ENCODE measurements at places on chromosomes 1 and 21. TPM values are rescaled to one million over a fixed set of nuclear protein-coding genes. Genes with fewer than 3 reads are reported as not detected.

PDIK1L gene
- 4.4 TPM for total RNA-seq

ACTL8 gene
- not detected for total RNA-seq

CDC14A gene
- total RNA-seq = 3.8 TPM

ADGRL2 gene
- total RNA-seq = 112 TPM

CD1E gene
- total RNA-seq = not detected

ADAMTS5 gene
- total RNA-seq = 9.3 TPM

SH2D1B gene
- total RNA-seq = not detected

Data from smooth muscle cell of trachea (primary cell).